ENCODE measurements at places on chromosomes 3 and 15.

DNA sequence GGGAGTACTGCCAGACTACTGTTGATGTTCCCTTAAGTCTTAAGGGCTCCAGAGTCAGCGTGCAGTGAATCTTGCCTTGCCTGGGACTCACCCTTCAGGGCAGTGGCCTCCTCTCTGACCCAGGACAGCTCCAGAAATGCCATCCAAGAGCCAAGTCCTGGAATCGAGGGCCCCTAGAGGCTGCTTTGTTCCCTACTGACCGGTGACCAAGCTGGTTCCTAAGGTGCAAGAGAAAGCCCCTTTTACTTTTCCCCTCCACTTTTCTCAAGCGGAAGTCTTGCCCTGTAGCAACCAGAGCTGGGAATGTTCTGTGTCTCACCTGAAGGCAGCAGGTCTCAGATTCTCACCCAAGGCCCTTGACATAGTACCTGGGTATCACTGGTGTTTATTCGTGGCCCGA lies 238.0 kb downstream of the DOCK3 start:
- DNase-seq: no peak

GRCh38 chr15:99154271-99154670 lies 49.4 kb downstream of the SYNM start:
- DNase-seq: no peak

DNA sequence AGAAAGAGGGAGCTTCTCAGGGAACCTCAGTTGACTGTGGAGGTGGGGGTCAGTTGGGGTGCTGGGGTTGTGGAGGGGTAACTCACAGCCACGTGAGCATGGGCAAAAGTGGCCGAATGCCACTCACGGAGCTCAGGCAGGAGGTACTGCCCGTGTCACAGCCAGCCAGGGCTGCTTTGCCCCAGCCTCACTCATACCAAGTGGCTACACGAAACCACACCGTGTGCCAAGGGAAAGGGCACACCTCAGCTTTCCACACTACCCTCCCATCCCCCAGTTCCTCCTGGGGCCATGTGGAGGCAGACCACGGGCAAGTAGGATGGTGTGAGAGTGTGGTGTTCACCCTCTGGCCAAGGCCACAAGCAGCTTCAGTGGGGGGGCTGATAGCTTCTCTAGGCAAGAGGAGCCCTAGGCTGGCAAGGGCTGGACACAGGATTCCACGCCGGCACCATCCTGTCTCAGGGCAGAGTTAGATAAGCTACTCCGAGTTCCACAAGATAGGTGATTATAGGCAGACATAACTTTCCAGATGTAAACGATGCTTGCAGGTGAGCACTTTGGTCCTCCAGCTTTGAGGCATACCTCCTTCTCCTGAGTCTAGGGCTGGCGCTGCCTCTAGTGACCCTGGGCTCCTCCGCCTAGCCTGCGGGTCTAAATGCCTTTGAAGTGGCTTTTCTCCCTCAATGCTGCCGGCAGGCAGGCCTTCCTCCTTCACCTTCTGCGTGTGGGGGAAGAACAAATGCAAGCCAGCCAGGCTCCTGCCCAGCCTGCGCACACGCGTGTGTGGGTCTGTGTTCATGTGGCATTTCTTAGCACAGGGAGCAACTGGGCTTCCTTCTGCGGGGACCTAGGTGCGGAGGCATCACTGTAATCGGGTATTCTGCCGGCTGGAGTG lies 25.0 kb downstream of the RGMA start:
- DNase-seq: no peak

- no peak for DNase-seq
Measured at GRCh38 chr3:168990134-168990533, 673.4 kb downstream of the MECOM start.

DNA sequence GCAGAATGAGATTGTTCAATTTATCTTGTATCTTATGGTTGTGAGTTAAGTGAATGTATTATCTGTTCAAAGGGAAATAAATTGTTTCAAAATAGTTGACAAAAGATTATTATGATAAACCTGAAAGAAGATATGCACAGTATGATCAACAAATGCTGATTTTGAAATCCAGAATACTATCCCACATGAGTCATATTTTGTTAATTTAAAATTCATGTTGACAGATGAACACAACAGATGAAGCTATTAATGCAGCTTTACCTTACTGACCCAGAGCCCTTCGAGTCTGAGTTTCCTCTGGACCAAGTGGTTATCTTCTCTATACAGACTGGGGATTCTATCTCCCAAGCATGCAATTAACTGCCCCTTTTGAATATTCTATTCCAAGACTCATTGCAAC lies 482.8 kb downstream of the FGF12 start:
- DNase-seq: no peak

- DNase-seq: peak; percentile 40
Measured at GRCh38 chr3:20043396-20043795, 3.1 kb downstream of the KAT2B start.

GRCh38 chr3:8603115-8603710 lies 41.4 kb downstream of the SSUH2 start:
- DNase-seq: no peak

- DNase-seq: no peak
Measured at GRCh38 chr3:69411346-69411745, 25.5 kb upstream of the FRMD4B start.

DNA sequence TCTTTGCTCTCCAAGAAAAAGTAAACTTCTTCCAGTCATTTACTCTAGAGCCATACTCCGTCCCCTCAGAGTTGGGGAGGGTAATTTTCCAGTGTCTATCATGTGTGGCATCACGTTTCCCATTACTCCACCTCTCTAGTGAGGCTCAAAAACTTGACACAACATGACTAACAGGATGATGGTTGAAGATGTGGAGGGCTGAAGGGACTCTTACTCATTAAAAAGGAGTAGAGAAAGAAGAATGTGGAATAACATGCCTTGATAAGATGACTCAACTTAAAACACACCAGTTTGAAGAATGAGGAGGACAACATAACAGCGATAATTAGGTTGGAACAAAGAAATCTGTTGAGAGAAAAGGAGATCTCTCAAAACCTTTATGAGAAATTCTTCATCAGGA lies 894.3 kb downstream of the OTOL1 start:
- peak; percentile 41 for DNase-seq

GRCh38 chr3:149424918-149425317 lies 47.5 kb upstream of the TM4SF1 start:
- DNase-seq: no peak

GRCh38 chr3:61634678-61635077 lies 73.3 kb downstream of the PTPRG start:
- no peak for DNase-seq

DNA sequence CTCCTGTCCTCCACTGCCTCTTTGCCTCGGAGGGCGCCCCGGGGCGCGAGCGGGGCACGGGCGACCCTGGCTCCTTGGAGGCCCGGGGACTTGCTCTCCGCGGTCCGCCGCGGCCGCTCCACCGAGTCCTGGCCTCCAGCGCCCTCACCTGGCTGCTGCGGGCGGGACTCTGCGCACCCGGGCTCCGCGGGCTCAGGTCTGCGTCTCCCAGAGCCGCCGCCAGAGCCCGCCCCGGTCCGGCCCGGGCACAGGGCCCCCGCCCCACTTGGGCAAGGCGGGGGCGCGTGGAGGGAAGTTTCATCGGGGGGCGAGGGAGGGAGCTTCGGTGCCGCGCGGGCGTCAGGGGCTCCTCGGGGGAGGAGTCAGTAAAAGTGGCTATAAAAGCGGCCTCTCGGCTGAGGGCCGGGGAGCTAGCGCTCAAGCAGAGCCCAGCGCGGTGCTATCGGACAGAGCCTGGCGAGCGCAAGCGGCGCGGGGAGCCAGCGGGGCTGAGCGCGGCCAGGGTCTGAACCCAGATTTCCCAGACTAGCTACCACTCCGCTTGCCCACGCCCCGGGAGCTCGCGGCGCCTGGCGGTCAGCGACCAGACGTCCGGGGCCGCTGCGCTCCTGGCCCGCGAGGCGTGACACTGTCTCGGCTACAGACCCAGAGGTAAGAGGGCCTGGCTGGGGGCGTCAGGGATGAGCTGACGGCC lies at the start of gene CEMIP:
CEMIP (plus strand) TSS at position 407 of the 694 bp plus-strand sequence. CDS start 94,510 bp downstream, outside the sequence.
- DNase-seq: peak; percentile 84

DNA sequence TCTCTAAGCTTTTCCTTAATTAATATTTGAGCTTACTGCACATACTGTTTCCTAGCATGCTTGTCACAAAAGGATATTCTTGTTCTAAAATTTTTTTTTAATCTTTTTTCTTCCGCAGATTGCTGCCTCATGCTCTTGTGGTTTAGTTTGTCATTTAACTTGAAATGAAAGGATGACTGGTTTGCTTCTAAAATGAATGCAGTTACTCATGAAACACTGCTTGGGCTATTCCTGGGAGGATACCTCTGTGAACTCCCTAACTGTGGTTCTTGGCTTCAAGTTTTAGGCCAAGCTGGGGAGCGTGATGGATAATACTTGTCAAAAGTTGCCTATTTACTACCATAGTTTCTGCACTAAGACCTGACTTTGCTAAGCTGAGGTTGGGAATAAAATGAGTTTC lies 64.0 kb downstream of the USP13 start:
- DNase-seq: peak; percentile 85

GRCh38 chr3:58333206-58334012 lies 717 bp downstream of the PXK start:
- peak; percentile 30 for DNase-seq

GRCh38 chr3:193812791-193813500 lies 219.9 kb downstream of the OPA1 start:
- DNase-seq: no peak

GRCh38 chr15:31437686-31438085 lies 111.1 kb downstream of the KLF13 start:
- DNase-seq: no peak

GRCh38 chr3:152557302-152557999 lies 277.5 kb upstream of the P2RY1 start:
- no peak for DNase-seq

DNA sequence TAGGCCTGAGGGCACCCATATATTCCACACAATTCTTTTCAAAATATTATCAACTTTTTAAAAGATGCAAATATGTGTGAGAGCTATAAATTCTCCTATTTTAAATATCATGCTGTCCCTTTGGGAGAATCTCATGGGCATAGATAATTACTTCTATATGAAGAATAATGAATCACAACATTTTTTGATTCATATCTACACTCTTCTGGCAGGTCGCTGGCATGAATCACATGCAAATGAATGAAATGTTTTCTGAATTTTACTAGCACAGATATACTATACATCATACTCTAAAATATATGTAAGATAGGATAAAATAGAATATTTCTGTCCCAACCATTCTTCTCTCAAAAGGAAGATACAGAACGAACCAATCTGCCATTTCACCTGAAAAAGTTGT lies 277.7 kb upstream of the KCNH8 start:
- no peak for DNase-seq

DNA sequence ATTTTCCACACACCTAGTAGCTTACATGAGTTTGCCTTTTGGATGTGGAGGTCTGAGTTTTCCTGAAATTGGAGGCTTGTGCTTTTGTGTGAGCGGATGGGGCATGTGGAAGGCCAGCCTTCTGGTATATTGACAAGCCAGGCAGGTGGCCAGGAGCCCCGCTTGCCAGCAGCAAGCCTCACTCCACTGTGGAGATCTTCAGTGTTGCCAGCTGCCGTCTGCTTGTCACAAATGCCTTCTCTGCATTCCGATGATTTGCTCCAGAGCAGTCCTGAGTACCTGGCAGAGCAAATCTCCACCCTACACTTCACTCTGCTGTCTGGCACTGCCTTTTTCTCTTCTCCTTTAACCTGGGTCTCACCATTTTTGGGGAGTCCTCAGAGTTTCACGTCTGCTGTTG lies 29.1 kb upstream of the CHST2 start:
- DNase-seq: peak; percentile 77

DNA sequence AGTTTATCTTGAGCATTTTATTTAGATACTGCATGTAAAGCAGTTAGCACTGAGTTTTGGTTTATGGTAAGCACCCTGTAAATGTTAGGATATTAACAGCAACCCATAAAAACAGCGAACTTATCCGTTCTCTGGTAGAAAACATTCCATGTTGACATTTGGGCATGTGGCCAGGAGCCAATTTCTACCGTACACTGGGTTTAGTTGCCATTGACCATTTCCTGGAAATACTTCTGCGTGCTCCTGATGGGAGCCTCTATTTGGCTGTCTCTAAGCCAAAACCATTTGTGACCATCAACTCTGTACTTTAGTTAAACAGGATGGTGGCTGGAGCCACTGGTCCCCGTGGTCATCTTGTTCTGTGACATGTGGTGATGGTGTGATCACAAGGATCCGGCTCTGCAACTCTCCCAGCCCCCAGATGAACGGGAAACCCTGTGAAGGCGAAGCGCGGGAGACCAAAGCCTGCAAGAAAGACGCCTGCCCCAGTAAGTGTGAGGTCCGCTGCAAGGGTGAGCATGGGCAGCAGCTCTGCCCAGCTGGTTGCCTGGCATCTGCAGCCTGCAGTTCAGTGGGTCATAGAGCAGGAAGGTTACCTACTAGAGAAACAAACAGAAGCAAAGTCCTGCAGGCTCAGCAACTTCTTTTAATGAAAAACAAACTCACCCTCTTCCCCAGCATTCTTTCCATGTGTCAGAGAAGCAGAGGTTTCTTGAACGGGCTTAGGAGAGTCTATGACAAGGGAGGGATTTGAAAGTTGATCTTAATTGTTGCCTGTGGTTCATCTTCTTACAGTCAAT lies 7.1 kb downstream of the THBS1 start:
- no peak for DNase-seq

GRCh38 chr15:85284497-85284896 lies 95.9 kb upstream of the AKAP13 start:
- no peak for DNase-seq

DNA sequence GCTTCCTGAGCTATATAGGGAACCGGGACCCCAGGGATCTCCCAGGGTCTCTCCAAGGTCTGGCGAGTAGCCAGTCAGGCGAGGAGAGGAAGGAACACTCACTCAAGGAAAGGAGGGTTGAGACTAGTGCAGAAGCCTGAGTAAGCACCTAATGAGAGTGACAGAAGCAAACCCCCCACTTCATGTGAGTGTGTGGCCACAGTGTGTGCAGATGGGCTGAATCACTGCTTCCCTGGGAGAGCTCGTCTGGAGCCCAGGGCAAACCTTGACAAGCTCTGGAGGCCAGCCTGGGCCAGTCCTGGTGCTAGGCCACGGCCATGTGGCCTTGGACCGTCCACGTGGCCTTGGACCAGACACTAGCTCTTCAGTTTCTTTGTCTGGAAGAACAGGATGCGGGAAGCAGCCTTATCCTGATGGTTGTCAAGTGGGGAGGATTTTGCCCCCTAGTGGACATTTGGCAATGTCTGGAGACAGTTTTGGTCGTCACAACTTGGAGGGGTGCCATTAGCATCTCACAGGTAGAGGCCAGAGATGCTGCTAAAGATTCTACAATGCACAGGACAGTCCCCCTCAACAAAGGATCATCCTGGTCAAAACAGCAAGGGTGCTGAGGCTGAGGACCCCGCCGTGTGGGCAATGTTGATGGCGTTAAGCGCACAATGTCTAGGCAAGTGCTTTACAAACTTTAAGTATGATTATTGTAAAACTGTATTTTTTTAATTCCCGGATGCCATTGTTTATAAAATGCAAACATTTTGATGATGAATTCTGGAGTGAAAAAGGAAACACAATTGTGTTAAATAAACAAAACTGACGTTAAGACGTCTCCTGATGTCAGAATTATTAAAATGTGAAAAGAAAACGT lies 34.8 kb upstream of the CTSH start:
- peak; percentile 78 for DNase-seq

GRCh38 chr3:122063908-122064307 lies 8.7 kb downstream of the CD86 start:
- DNase-seq: no peak
